ENCODE measurements at places on chromosomes 7 and 10. TPM values are rescaled to one million over a fixed set of nuclear protein-coding genes. Genes with fewer than 3 reads are reported as not detected.

KEL gene
- 0.12 TPM for total RNA-seq

SPACDR gene
- total RNA-seq = 4.1 TPM

CLDN3 gene
- not detected for total RNA-seq

INA gene
- not detected for total RNA-seq

KCP gene
- 0.10 TPM for total RNA-seq

C10orf71 gene
- not detected for total RNA-seq

ARHGEF35 gene
- total RNA-seq = 4.2 TPM

All from activated CD4-positive, alpha-beta T cell treated with anti-CD3 and anti-CD28 coated beads, Interleukin-2, amount 10 ng/mL, durations not matched to agents 7 days and 5 days (primary cell).